ENCODE measurements at places on chromosomes 3 and 15.

DNA sequence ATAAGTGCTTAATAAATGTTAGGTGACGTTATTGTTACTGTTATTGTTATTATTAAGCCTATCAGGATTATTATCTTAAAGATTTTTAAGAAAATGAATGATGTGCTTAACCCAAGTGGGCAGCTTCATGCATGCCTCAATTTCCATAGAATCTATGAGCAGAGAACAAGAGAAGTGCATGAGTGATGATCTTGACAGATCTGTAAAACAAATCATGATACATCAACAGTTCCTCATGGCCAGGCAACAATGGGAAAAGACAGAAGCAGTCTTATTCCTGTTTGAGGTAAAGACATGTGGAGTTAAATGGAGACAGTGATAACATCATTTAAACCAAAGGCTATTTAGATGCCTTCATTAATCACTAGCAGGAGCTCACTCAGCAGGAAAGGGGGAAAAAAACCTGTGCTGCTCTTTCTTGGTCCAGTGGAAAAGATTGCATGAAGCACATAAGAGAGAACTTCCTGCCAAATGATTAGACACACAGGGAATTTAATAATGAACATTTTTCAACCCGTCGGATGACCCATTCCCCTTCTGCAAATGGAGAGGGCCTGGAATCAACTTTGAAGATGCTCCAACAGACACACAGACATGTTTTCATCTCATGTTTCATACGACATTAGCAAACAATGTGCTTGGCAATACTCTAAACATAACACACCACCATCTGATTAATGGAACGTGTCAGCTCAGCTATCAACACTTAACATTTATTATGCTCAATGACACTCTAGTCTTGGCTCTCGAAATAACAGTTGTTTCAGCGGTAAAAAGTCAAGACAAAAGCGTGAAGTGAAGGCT, 212.2 kb upstream of the LRRN1 start:
- no peak for DNase-seq

GRCh38 chr15:90883976-90884718, at the start of gene FES:
Gene FES, plus strand, starts transcription at chr15:90884504. Its CDS starts 542 bp downstream, at chr15:90885046.
- no peak for DNase-seq

DNA sequence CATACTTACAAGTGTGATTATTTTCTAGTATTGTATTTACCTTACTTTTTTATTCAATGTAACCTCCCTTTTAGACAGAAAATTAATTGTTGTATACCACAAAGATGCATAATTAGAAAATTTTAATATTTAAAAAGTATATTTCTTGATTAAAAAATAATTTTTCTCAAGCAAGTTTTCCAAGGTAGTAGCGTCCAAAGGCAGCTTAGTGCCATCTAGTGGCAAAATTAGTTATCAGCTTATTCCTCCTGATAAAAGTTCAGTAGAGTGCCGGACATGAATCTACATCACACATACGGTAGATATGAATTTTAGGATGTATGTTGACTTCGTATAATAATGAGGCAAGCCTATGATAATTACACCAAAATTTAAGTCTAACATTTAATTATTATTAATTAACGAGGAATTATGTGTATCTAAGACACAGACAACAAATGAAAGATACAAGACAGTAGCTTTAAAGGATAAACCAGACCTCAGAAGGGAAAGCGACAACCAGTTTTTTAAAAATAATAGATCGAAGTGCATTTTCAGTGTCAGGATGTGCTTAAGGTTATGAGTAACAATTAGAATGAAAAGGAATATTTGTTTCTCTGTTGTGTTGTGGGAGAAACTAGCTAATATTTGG, 405.9 kb downstream of the ROBO1 start:
- DNase-seq = no peak

- no peak for DNase-seq
Measured at GRCh38 chr3:171458864-171459136, 1.4 kb downstream of the TNIK start.

DNA sequence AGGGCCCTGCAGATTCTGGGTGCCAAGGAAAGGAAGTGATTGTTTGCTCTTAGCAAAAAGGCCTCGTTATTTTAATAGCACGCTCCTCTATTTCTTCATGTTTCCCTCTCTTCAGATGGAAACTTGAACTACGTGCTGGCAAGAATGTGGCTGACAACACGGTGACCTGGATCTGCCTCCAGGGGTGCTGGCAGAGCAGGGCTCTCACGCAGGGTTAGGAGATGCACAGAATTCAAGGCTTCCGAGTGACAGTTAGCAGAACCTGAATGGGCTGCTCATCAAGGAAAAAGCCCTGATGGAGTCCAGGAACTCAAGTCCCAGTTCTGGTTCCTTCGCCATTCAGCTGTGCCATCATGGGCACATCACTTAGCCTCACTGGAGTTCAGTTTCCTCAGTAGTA, 22.7 kb downstream of the CYP19A1 start:
- no peak for DNase-seq

GRCh38 chr15:89669941-89670340, 9.2 kb downstream of the PLIN1 start:
- no peak for DNase-seq

DNA sequence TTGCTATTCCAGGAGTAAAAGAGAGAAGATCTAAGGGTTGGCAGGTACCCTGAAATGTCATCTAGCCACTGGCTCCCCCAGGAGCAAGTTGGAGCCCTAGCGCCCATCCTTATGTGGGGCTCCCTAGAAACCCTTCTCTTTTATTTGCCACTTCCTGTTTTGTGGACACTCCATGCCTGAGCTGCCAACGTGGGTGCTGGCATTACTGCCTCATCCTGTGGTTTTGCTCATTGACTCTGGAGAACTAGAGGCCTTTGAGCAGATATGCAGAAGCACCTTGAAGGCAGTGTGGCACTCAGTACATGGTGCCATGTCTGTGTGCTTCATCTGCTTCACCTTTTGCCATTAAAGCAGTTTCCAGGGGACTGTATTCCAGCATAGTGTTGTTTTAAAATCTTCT, 8.1 kb downstream of the EDEM1 start:
- no peak for DNase-seq

DNA sequence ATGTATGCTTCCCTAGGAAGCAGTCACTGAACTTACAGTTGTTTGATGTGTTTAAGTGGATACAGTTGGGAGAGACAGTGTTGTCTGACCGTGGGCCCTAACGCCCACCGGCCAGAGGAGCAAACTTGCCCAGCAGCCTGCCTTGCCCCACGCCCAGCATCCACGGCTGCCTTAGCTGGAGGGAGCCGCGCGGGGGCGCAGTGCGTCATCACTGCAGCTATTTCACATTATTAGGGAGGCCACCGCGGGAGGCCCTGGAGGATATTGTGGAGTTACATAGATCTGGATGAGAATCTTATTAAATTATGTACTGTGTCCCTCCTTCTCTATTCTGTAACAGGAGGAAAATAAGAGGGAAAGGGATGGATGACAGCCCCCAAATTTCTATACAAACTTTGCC, 267.2 kb downstream of the GABRG3 start:
- no peak for DNase-seq

- no peak for DNase-seq
Measured at GRCh38 chr15:89370120-89370977, 35.7 kb upstream of the POLG start.

DNA sequence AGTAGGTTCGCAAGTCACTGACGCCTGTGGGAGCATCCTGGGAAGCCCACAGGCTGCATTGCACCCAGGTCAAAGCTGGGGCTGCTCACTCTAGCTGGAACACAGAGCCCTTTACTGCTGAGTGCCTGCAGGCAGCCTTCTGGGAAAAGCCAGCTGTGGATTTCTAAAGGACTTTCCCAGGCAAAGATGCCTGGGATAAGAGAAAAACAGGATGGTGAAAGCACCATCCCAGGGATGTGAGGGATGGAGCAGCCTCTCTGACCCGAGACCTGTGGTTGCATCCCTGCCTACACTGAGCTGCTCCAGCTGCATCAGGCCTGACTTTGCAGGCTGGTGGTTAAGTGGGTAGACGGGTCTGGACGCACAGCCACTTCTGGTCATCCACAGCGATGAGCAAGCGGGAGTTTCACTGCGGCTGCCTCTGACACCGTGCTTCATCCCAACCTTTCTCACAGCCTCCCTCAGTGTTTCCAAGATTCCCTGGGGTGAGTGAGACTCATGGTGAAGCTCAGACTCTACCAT, 52.5 kb upstream of the AMOTL2 start:
- DNase-seq = no peak

DNA sequence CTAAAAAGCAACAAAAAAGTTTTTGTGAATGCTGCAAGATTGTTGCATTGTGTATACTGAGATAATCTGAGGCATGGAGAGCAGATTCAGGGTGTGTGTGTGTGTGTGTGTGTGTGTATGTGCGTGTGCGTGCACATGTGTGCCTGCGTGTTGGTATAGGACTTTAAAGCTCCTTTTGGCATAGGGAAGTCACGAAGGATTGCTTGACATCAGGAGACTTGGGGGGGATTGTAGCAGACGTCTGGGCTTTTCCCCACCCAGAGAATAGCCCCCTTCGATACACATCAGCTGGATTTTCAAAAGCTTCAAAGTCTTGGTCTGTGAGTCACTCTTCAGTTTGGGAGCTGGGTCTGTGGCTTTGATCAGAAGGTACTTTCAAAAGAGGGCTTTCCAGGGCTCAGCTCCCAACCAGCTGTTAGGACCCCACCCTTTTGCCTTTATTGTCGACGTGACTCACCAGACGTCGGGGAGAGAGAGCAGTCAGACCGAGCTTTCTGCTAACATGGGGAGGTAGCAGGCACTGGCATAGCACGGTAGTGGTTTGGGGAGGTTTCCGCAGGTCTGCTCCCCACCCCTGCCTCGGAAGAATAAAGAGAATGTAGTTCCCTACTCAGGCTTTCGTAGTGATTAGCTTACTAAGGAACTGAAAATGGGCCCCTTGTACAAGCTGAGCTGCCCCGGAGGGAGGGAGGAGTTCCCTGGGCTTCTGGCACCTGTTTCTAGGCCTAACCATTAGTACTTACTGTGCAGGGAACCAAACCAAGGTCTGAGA, 4.7 kb downstream of the BHLHE40 start:
- no peak for DNase-seq

GRCh38 chr15:87609474-87609873, 647.1 kb downstream of the NTRK3 start:
- peak; percentile 75 for DNase-seq

GRCh38 chr3:11596387-11596786, 47.3 kb downstream of the VGLL4 start:
- DNase-seq = no peak

DNA sequence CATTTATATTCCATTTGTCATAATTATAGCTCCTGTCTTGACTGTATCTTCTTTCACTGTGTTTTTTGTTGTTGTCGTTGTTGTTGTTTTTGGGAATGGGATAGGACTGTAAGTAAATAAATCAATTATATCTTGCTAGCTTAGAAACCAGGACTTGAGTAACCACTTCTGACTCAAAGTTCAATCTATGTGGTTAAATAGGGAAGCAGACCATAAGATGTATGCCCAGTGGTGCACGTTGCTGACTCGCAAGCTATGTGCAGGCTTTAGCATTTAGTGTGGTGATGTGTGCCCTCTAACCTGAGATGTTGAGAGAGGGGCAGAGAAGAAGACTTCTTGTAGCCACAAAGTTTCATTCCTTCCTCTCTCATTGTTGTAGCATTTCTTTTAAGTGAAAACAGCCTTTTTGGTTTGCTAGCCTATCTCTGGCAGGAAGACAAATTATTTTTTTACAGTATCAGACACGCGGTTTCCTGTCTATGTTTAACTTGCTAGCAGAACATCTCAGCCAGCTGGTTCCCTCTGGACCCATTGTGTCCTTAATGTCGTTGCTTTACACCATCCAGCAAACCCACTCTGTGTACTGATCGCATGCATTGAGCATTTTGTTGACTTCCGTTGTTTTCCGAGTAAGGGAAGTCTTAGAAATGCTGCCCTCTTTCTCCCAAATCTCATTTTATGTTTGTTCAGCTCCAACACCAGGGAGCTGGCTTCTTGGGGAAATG, 52.1 kb downstream of the TGFBR2 start:
- DNase-seq = no peak

- no peak for DNase-seq
Measured at GRCh38 chr15:92473756-92474155, 80.1 kb downstream of the ST8SIA2 start.

DNA sequence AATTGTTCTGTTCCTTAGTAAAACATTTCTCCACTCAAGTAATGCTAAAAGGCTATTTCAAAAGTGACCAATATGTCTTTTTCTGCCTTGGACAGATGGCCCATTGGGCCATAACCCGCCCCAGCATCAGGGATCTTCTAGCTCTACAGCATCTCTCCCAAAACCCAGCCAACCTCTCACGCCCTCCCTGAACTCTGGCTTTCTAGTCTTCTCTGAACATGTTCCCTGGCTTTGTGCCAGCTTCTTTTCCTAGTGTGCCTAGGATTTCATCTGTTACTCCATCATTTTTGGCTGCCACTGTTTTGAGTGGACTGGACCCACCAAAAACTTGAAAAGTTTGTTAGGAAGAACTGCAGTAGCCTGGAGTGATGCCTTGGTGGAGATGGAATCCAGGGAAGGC, 30.7 kb downstream of the TRPM1 start:
- DNase-seq = no peak

GRCh38 chr3:108022256-108023150, 68.3 kb downstream of the CD47 start:
- no peak for DNase-seq
